ENCODE measurements at places on chromosomes 4 and X.

- DNase-seq: no peak
Measured at GRCh38 chr4:76420762-76421581, at the start of gene CCDC158. CCDC158 (minus strand) TSS chr4:76421141; CDS start chr4:76403207, 17,934 bp downstream.

- DNase-seq: no peak
Measured at GRCh38 chr4:79918292-79918691, 154.7 kb downstream of the ANTXR2 start.

GRCh38 chr4:113471146-113471860, 290.2 kb downstream of the CAMK2D start:
- DNase-seq: no peak

GRCh38 chrX:28205126-28205525, 223.9 kb upstream of the DCAF8L1 start:
- DNase-seq: no peak

DNA sequence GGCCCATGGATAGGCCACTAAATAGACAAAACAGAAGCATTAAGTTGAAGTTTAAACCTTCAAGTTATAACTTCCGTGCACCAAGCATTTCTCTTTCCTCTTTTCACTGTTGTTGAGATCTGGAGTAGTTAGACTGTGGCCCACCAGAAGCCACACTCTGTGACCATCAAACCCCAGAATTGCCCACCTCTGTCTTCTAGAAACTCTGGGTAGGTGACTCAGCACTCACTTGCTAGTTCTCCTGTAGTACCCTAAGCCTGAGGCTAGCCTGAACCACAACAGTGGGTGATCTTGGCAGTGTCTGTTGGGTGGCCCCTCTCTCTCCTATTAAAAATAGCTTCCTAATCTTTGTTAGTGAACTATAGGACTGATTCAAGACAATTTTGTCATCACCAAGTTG, 24.6 kb upstream of the CD40LG start:
- no peak for DNase-seq

DNA sequence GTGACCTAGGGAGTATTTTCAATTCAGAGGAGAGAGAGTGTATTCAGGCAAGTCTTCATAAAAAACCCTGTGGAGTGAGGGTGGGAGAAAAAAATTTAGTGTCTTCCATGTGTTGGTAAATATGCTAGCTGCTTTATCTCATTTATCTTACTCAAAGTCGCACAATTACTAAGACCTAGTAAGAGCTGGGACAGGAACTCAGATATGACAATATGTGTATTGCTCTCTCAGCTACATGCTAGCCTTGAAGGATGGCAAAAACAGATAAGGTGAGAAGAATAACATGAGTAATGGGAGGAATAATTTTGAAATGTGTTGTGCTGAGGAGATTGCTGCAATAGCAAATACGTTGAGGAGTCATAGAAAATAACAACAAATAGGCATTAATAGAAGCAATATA, 458.6 kb downstream of the SH2D1A start:
- DNase-seq: no peak

DNA sequence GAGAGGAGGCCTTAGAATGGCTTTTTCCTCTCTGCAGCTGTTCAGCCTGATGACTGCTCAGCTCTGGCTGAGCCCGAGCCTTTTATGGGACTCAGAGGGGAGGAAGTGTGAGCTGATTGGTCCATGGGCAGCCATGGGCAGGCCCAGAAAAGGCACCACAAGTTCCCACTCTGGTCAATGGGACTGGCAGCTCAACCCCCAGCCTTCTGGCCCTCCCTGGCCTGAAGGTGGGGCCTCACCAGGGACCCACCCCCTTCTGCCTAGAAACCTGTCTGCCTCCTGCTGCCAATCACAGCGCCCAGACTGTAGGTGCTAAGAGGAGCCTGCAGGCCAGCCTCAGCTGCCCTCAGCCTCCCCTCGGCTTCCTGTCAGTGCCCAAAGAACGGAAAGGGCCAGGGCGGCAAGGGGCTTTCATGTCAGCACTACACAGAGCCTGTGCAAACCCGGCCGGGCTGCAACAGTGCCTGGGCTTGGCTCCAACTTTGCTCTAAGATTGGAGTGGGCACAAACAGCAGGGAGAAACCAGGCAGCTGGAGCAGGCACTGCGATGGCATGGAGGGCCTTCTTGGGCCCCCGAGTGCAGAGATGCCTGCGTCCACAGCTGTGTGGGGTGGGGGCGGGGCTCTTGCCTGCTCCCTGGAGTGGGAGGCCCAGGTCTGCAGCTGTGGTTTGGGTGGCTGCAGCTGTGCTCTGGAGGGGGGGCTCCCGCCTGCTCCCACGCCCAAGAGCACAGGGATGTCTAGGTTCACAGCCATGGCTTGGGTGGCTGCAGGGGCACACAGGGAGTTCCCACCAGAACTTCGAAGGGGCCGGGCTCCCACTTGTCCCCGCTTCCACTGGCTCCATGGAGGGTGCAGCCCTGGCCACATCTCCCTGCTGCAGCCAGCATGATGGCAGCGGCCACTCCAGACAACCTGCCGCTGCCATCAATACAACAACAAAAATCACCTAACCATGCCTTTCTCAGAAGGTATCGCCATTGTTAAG, 92.6 kb downstream of the NXF2 start:
- peak; percentile 24 for DNase-seq

DNA sequence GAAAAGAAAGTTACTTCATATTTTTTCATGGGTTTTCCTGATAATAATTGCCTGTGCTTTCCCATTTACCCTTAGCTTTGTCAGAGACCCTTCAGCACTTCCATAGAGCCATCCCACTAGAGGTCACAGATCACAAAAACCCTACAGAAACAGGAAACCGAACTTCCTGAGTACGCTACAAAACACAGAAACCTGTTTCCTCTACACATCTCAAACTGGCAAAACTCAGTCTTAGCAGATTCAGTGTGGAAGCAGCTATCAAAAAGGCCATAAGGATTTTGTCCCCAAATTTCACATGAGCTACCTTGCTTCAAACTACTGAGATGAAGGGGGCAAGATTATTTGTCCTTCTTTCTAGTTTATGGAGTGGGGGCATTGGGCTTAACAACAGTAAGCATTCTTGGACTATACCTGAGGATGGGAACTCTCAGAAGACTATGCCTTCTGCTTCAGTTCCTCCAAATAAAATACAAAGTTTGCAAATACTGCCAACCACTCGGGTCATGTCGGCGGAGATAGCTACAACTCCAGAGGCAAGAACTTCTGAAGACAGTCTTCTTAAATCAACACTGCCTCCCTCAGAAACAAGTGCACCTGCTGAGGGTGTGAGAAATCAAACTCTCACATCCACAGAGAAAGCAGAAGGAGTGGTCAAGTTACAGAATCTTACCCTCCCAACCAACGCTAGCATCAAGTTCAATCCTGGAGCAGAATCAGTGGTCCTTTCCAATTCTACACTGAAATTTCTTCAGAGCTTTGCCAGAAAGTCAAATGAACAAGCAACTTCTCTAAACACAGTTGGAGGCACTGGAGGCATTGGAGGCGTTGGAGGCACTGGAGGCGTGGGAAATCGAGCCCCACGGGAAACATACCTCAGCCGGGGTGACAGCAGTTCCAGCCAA, at the start of gene MMRN1:
Gene MMRN1, plus strand, starts transcription at position 206 of the 902 bp plus-strand sequence. Its CDS starts 118 bp downstream, at position 324.
- DNase-seq: no peak

DNA sequence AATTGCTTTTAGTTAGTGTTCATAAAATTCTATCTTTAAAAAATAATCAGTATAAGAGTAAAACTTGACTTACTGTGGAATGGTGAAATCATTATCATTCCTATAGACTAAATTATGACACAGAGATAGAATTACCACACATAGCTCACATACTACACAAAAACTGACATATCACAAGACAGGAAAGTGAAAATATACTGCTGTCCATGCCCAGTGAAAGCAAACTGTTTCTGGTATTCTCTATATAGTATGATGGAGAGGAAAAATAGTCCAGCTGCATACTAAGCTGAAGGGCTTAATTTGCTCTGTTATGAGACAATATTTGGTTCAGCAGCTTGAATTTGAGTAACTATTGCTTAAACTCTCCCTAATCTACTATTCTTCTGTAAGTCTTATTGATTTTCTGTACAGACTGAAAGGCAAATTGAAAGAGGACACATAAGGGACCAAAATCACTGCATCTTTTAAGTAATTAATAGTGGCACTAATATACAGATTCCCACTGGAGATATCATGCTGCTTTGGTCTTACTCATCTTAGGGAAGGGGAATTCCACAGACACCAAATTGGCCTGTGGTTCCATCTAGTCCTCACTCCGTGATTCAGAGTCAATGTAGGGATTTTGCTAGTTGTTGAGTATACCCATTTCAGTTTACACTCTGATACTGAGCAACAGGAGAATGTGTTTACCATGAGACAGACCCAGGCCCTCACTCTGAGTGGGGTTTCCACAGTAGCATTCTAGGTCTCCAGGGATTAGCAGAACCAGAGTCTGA, 47.4 kb upstream of the AGA start:
- DNase-seq: no peak

- no peak for DNase-seq
Measured at GRCh38 chr4:95362906-95363558, 185.7 kb downstream of the UNC5C start.

GRCh38 chr4:158811704-158812103, 42.9 kb downstream of the FNIP2 start:
- DNase-seq: no peak

GRCh38 chr4:76023389-76023788, at the start of gene CXCL10:
CXCL10 (minus strand) TSS chr4:76023497; CDS start chr4:76023431, 66 bp downstream.
- DNase-seq: no peak

GRCh38 chrX:54798137-54798536, at the start of gene ITIH6:
ITIH6 (minus strand) TSS chrX:54798255; CDS start chrX:54798210, 45 bp downstream.
- no peak for DNase-seq

DNA sequence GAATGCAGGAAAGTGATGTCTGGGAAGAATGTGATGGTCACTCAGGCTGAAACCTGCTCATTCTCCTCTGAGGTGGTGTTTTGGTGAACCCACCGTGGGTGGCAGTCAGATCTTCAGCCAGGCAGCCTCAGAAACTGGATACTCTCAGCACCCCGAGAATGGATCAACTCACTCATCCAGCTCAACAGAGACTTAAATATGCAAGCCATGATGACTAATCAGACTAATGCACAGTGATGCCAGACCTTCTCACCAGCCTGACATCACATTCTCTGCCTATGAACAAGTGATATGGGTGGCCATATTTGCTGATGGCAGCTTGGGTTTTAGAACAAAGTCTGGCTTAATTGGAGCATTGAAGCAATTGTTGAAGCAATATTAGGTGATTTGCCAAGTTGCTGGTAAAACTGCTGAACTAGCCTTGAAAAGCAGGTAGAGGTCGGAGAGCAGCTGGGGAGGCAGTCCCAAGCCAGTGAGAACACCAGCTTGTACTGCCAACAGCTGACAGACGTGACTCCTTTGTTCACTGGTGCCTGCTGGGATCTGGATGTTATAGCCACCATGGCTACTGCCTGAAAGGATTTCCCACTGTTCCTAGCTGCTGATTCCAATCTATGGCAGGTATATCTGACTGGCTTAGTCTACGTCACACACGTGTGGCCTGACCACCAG, 608.1 kb downstream of the MID1IP1 start:
- no peak for DNase-seq

DNA sequence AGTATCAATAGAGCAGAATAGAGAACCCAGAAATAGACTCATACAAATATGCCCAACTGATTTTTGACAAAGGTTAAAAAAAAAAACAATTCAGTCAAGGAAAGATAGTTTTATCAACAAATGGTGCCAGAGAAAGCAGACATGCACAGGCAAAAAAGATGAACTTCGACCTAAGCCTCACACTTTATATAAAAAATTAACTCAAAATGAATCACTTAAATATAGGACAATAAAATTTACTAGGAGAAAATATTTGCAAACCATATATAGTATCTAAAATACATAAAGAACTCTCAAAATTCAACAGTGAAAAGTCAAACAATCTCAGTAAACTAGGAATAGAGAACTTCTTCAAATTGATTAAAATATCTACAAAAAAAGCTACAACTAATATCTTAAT, 29.7 kb downstream of the HUWE1 start:
- DNase-seq: no peak

DNA sequence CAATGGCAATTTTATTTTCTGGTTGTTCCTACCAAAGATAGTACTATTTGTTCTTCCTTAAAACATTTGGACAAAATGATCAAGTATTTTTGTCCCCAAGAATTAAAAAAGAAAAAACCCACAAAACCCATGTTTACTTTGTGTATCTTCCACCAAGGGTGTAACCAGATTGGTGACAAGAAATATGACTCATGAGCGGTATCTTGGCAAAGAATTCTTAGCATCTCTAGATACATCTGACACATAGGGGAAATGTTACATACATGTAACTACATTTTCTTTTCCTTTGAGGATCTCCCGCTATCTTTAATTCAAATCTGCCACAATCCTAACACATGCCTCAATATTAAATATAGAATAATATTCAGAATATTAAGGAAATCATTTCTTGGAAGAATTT, 78.7 kb downstream of the WDFY3 start:
- no peak for DNase-seq

- DNase-seq: no peak
Measured at GRCh38 chrX:108165383-108166111, 74.0 kb downstream of the ATG4A start.

Data from suprapubic skin (tissue), 4 donors.